Stimulated activated naive CD8-positive, alpha-beta T cell treated with anti-CD3 and anti-CD28 coated beads, Interleukin-15, Interleukin-2, amounts not matched to agents 100 U/mL and 50 U/mL, for 24 hours (primary cell): ENCODE measurements at places on chromosomes 1 and 21.

GRCh38 chr1:59055908-59056719 lies 240.8 kb upstream of the FGGY start:
- DNase-seq: no peak

- DNase-seq: no peak
Observed at GRCh38 chr1:62263814-62264353, 55.4 kb downstream of the KANK4 start.

DNA sequence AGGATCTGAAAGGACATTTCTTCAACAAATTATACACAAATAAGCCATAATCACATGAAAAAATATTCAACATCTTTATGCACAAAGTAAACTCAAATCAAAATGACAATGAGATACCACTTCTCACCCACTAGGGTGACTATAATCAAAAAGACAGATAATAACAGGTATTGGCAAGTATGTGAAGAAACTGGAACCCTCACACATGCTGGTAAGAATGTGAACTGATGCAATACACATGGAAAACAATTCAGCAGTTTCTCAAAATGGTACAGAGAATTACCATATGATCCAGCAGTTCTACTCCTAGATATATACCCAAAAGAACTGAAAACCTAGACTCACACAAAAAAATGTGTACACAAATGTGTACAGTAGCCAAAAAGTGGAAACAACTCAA lies 62.5 kb downstream of the CHD5 start:
- no peak for DNase-seq

DNA sequence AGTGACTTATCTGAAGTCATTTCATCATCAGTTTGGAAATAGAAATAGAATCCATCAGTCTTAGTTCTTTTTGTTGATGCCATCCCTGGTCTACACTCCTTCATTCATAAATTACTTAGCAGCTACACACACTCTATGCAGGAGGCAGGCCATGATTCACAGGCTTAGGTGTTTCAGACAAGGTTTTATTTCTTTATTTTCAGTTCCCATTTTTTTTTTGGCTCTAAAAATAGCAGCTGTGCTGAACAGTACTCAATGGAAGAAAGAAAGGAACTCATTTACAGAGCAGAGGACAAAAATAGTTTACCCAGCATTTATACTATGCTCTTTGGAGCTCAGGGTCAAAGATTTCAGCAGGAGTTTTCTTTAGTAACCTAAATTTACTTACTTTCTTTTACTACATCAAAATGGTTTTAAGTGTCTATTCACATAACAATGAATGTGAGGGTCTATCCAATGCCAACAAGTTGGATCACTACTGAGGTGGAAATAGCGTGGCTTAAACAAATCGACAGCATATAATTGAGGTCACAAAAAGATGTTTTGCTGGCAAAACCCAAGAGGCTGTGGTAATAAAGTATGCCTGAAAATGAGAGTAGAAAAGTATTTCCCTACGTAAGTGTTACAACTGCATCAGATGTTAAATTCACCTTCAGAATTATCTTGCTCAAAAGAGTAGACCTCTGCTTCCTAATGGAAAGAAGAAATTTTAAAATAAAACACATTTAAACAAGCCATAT lies 7.7 kb downstream of the KRTAP19-8 start:
- DNase-seq: no peak

DNA sequence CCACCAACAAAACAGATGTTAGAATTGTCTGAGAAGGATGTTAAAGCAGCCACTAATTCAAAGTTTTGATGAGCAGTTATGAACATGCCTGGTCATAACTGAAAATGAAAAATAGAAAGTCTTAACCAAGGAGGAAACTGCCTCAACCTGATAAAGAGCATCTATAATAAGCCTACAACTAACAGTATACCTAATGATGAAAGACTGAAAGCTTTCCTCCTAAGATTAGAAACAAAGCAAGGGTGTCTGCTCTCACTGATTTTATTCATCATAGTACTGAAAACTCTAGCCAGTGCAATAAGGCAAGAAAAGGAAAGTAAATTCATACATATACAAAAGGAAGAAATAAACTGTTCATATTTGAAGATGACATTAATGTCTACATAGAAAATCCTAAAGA lies 82.0 kb downstream of the KCNK1 start:
- no peak for DNase-seq

- DNase-seq: peak; percentile 27
Observed at GRCh38 chr1:94335950-94336349, 82.2 kb upstream of the ABCD3 start.
